ENCODE measurements at places on chromosomes 5 and 9.
A peak's percentile ranks its signal among the peaks of the same experiment; 100 is the strongest.

- DNase-seq = no peak
These were observed 708.1 kb downstream of the EFNA5 start for GRCh38 chr5:106962464-106963230.

GRCh38 chr9:127318651-127319167, 54.1 kb downstream of the GARNL3 start:
- no peak for DNase-seq

DNA sequence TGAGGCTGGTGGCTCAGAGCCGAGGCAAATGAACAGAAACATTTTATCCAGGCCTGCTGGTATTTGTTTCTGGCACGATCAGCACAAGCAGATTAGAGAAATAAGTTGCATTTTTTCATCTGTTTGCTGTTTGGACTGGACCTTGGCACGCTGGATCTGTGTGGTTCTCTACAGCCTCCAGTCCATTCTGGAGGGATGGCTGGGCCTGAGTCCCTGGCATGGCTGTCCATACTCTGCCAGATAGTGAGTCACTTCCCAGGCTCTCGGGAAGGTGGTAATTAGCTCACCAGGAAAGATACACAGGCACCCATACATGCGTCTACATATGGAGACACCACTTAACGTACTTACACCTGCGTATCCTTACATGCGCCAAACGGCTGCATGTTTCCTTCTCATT, 78.6 kb downstream of the SPRY4 start:
- DNase-seq = no peak

GRCh38 chr5:93591323-93591945, 8.4 kb downstream of the NR2F1 start:
- no peak for DNase-seq

- no peak for DNase-seq
These were observed 106.8 kb downstream of the FRMD3 start for GRCh38 chr9:83431101-83432060.

GRCh38 chr5:124581738-124582560, 164.5 kb downstream of the ZNF608 start:
- no peak for DNase-seq

- no peak for DNase-seq
These were observed 199.5 kb upstream of the PUM3 start for GRCh38 chr9:3043369-3043768.

GRCh38 chr5:4704951-4705350, 435.2 kb upstream of the ADAMTS16 start:
- no peak for DNase-seq

GRCh38 chr9:89000973-89001916, 10.0 kb downstream of the S1PR3 start:
- DNase-seq = peak; percentile 76

DNA sequence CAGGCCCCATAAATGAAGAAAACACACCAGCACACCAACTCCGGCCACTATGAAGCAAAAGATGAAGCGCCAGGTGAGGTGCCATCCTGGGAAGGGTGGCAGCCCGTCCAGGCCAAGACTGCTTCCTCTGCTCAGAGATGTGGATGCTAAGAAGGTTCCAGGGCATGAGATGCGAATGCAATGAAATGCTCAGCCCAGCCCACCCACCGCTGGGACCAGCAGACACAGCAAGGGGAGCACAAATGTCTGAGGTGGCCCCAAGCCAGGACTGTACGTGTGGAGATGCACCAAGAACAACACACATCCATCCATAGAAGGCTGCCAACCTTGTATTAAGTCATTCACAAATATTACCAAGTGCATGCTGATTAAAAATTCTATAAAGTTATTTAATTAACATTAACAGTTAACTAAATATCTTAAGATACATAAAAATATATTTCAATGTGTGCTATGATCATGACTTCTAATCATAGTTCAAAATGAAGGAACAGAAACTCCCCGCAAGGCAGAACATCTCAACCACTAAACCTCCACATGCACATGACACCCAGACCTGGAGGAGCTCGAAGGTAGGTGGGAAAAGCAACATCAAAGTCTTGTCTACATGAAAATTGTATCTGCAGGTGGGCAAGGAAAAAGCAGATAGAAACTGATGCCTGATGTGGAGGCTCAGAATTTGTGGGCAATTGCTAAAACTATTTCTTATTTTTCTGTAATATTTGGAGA, 43.7 kb downstream of the BICD2 start:
- DNase-seq = no peak

DNA sequence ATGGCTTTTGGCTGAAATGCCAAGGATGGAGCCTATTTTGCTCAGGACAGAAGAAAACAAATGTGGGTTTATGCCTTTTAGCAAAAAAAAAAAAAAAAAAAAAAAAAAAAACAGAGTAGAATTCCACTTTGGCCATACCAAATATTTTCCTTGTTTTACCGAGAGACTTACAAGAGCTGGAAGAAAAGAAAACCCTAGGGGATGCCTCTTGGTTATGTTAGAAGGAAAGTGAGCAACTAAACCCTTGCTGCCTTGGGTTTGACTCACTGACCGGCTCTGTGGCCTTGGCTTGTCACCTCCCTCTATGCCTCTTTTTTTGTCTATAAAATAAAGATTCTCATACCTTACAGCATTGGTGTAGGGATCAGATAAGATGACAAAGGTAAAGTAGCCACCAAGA, 69.6 kb upstream of the ABCA1 start:
- DNase-seq = no peak

DNA sequence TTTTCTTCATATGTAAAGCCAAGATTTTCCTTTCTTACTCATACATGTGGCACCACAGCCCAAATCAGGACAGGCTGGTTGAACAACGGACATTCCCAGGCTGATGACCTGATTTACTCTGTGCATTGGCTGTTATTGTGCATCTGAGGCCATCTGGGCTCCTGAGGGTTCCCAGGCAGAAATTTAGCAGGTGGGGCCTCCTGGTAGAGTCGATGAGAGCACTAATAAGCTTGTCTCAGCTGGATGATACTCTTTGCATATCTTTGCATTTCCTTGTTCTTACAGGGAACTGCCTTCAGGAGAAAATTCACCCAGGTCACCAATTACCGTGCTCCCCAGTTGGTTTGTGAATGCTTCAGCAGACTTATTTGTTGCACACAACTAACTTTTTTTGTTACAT, 605.1 kb downstream of the ELAVL2 start:
- DNase-seq = no peak

GRCh38 chr5:114311968-114312367, 49.9 kb upstream of the KCNN2 start:
- no peak for DNase-seq

GRCh38 chr9:121613009-121613752, 38.3 kb upstream of the DAB2IP start:
- DNase-seq = no peak

GRCh38 chr9:116020801-116021200, 132.8 kb upstream of the PAPPA start:
- no peak for DNase-seq

- peak; percentile 6 for DNase-seq
These were observed 9.4 kb downstream of the PRELID2 start for GRCh38 chr5:145825751-145826180.

DNA sequence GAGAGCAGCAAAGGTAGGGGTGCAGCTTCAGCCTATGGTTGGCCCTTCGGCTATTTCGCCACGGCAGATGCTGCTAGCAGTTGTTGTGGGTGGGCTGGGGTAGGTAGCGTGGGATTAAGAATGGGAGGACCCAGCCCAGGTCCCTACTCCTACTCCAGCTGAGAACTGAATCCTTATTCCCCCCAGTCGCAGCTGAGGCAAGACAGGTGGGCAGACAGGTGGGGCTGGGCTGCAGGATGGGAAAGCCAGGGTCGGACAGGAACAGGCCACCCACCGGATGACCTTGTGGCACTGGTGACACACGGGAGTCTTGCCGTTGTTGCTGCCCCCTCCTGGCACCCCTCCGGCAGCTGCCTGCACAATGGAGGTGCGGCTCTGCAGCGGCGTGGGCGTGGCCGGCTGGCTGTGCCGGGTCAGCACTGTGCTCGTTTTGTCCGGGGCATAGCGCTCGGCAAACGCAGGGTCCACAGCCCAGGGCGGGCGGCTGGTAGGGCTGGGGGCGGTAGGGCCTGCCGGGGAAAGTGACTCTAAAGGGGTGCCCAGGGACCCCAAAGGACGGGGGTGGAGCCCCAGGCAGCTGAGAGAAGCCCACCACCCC, 8.2 kb downstream of the PDLIM7 start:
- no peak for DNase-seq

DNA sequence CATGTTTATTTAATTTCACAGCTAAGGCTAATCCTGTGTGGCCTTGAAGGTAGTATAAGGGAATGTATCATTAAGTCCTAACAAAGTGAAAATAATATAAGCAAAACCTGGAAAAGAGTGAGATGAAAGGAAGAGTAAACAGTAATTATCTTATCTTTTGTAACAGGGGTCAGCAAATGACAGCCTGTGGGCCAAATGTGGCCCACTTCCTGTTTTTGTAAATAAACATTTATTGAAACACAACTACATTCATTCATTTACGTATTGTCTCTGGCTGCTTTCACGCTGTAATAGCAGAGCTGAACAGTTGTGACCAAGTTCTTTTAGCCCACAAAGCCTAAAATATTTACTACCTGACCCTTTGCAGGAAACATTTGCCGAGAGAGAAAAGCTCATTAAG, 78.4 kb upstream of the HTR4 start:
- DNase-seq = no peak

DNA sequence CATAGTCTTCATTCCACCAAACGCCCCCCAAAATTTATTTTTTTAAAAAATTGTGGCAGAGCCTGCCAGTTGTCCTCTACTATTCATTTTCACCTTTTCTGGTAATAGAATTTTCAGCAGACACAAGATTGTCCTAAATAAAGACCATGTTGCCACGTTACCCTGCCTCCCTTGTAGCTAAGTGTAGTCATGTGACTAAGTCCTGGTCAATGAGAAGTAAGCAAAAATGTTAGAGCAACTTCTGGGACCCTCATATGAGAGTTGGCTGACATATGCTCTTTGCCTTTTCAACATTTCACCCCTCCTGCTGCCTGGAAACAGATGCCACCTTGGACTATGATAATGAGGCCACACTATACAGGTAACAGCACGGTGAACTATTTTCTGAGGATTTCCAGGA, 203.1 kb downstream of the PIK3R1 start:
- DNase-seq = no peak

GRCh38 chr5:39294736-39295135, 69.6 kb downstream of the C9 start:
- no peak for DNase-seq
